ENCODE measurements at places on chromosomes 12 and 14. TPM values are rescaled to one million over a fixed set of nuclear protein-coding genes. Genes with fewer than 3 reads are reported as not detected.

The KCNMB4 gene
- 0.51 TPM for total RNA-seq

The MDGA2 gene
- not detected for total RNA-seq

The FAM181A gene
- total RNA-seq: not detected

The HOXC12 gene
- not detected for total RNA-seq

The FAM216A gene
- 14.9 TPM for total RNA-seq

Data from fibroblast of lung (primary cell).